ENCODE measurements at places on chromosomes 3 and 15.

- no peak for DNase-seq
Measured at GRCh38 chr3:94529816-94530215, 467.0 kb downstream of the NSUN3 start.

- no peak for DNase-seq
Measured at GRCh38 chr3:18044971-18045880, 302.8 kb upstream of the TBC1D5 start.

GRCh38 chr15:56996093-56996492 is 77.6 kb downstream of the TCF12 start:
- DNase-seq: no peak

- DNase-seq: no peak
Measured at GRCh38 chr3:14519406-14519805, 20.7 kb downstream of the GRIP2 start.

DNA sequence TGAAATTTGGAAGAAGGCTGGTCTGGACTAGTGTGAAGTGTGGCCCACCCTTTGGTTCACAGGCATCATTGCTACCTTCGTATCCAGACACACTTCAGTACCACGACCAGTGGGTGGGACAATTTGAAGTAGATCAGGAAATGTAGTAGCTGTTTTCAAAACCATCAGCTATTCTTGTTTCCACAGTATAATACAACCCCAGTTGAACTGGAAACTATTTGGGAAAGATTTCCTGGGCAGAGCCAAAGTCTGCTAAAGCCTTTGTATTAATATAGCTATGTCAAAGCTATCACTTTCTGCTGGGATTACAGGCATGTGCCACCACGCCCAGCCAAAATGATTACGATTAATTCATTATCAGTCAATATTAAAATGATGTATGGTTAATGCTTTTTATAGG is 298.8 kb upstream of the RASGRP1 start:
- DNase-seq: no peak

- no peak for DNase-seq
Measured at GRCh38 chr3:49724586-49724985, 835 bp upstream of the GMPPB start.

- DNase-seq: no peak
Measured at GRCh38 chr3:131843174-131843573, 191.6 kb downstream of the CPNE4 start.

DNA sequence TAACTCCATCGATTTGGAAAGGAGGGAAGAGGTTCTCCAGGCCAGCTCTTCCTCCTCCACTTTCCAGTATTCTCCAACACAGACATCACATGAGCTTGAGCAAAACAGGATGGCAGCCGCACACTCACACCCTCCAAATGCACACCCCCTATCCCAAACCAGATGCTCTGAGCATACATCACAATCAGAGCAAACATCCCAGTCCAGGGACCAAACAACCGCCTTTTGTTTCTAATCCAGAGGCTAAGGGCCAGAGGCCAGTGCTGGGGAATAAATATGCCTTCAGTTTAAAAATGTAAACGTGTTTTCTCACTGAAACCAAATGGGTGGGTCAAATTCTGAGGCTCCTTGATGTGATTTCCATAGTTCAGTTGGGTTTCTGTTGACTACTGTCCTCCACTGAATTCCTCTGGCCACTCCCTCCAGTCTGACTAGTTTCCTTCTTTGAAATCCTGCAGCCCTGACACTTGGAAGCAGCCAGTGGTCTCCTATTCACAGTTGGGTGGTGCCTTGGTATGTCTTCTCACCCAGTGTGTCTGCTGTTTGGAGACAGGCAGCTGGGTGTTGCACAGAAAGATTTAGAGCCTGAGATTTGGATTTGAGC is 19.2 kb upstream of the MFGE8 start:
- DNase-seq: no peak

- no peak for DNase-seq
Measured at GRCh38 chr3:52039846-52040245, 16.5 kb downstream of the DUSP7 start.

- no peak for DNase-seq
Measured at GRCh38 chr3:27960133-27960532, 238.0 kb upstream of the EOMES start.

Data from NCI-H1436 treated with DMSO at 0.1 percent for 48 hours (cell line).